Activated B cell treated with CpG ODN at 0.5 μM for 24 hours (primary cell): ENCODE measurements at places on chromosomes 2 and 18. TPM values are rescaled to one million over a fixed set of nuclear protein-coding genes. Genes with fewer than 3 reads are reported as not detected.

MEP1B gene
- total RNA-seq, result 0.09 TPM in 1 of 2 replicates, not detected in the other

DNA sequence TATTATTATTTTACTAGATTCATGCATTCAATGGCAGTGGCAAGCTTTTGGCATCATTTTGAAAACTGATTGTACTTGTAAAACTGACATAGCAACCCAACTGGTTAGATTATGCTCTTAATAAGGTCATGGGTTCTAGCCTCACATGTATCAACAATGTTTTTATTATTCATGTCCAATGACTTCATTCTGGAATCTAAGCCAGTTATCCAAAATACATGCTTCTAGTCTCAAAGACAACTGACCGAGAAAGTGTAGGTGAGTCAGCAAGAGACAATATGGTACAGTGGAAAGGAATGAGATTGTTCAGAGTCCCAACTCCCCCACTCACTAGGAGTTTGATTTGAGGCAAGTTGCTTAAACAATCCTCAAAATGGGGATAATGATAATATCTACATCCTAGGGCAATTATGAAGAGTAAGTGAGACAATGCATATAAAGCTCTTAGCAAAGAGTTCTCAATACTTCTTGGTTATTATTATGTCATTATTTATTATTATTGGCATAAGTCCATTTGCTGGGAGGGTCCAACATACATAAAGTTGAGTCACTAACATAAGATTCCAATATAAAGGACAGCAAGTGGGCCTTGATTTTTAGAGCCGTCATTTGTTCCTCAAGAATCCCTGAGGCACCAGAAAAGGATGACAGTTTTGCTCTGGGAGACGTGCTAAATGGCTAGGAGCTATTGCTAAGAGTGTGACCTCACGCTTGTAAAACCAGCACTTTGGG, 99.4 kb downstream of the NEB start:
- H3K36me3 ChIP-seq, result peaks cover 1% of the 10 kb centered on the region
- no peak for DNase-seq
- H3K27me3 ChIP-seq, result no peaks in the 10 kb centered on the region
- H3K27ac ChIP-seq, result no peak overlapping the region
- no peak overlapping the region for H3K4me3 ChIP-seq
- peaks cover 32% of the 10 kb centered on the region for H3K4me1 ChIP-seq

GRCh38 chr2:98637401-98638147, 29.2 kb downstream of the UNC50 start:
- H3K36me3 ChIP-seq, result peaks cover 37% of the 10 kb centered on the region
- peak overlapping the region; percentile 76 for H3K4me3 ChIP-seq
- no peaks in the 10 kb centered on the region for H3K27me3 ChIP-seq
- H3K27ac ChIP-seq, result peak overlapping the region; percentile 83

DNA sequence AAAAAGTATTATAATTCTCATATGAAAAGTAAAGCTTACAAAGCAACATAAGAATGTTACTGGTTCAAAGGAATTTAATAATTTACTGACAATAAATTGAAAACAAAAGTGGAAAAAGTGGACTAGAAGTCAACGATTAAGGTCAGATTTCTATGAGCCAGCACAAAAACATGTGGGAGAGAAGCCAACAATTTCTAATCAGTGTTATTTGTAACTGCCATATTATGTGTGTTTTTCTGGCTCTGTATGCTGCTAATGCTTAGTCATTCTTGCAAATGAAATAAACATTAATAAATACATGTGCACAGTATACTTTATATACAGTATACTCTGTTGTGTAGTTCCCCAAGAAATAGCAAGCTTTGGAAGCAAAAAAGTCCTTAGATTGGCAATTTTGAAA, 301.3 kb upstream of the RGPD4 start:
- H3K27me3 ChIP-seq, result no peaks in the 10 kb centered on the region
- no peaks in the 10 kb centered on the region for H3K36me3 ChIP-seq
- H3K4me3 ChIP-seq, result no peak overlapping the region
- no peaks in the 10 kb centered on the region for H3K4me1 ChIP-seq

SERPINB2 gene
- 0.33 TPM in 1 of 2 replicates, not detected in the other for total RNA-seq

GRCh38 chr2:190343536-190344275, at the start of gene INPP1:
Gene INPP1, plus strand, starts transcription at chr2:190343589. Its CDS starts 16,514 bp downstream, at chr2:190360103.
- DNase-seq, result peak; percentile 45
- H3K27me3 ChIP-seq, result no peaks in the 10 kb centered on the region
- no peaks in the 10 kb centered on the region for H3K36me3 ChIP-seq
- peak within 1 kb of the TSS; percentile 47 for H3K27ac ChIP-seq

TRIM43 gene
- not detected in 2 replicates for total RNA-seq

GRCh38 chr18:73981796-73982195, 165.8 kb downstream of the FBXO15 start:
- DNase-seq, result no peak
- no peak overlapping the region for H3K27ac ChIP-seq

- H3K27me3 ChIP-seq, result peaks cover 9% of the 10 kb centered on the region
- no peak overlapping the region for H3K27ac ChIP-seq
- no peak overlapping the region for H3K4me3 ChIP-seq
- H3K4me1 ChIP-seq, result peaks cover under 1% of the 10 kb centered on the region
- DNase-seq, result no peak
- H3K36me3 ChIP-seq, result no peaks in the 10 kb centered on the region
Measured at GRCh38 chr2:85061896-85062295, 71.3 kb upstream of the TCF7L1 start.

MAP3K19 gene
- total RNA-seq, result not detected in 2 replicates

CDCA7 gene
- 4.9 and 6.3 TPM in 2 replicates for total RNA-seq
